Vagina (tissue), 2 donors: ENCODE measurements at places on chromosomes 1 and 21. TPM values are rescaled to one million over a fixed set of nuclear protein-coding genes. Genes with fewer than 3 reads are reported as not detected.

- no peak for DNase-seq
Measured at GRCh38 chr1:110675060-110675791, 486 bp upstream of the KCNA3 start.

DNA sequence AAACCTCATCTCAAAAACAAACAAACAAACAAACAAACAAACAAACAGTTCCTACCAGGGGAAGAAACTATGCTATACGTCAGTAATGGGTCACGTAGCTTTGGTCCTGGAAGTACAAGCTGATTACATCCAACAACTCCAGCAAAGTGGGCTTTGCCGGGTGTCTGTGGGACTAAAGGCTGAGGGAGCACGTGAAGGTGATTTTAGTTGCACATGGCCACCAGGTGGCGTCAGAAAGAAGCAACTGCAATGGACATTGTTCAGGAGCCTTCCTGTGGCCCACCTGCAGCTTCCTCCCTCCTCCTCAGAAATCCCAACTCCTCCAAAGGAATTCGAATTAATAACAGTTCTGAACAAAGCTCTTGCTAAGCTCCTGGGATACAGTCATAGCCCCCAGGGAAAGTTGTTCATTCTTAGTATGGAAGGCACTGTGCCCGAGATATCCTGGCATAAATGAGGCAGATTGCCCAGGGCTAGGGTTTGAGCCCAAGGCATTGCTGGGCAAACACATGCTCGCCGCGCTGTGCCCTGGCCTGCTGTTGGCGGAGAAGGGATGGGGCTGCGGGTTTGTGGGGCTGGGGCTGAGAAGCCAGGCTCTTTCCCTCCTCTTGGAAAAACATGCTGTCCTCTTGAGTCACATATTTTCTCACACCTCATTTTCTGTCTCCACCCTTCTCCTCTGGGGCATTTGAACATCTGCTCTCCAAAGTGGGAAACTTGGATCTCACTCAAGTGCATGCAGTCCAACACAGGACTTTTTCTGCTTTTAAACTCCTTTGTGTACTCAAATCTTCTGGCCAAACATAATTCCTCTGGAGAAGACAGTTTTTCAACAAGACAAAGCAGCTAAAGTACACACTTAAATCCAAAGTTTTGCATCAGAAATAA, 28.6 kb downstream of the AKNAD1 start:
- no peak for DNase-seq

DNA sequence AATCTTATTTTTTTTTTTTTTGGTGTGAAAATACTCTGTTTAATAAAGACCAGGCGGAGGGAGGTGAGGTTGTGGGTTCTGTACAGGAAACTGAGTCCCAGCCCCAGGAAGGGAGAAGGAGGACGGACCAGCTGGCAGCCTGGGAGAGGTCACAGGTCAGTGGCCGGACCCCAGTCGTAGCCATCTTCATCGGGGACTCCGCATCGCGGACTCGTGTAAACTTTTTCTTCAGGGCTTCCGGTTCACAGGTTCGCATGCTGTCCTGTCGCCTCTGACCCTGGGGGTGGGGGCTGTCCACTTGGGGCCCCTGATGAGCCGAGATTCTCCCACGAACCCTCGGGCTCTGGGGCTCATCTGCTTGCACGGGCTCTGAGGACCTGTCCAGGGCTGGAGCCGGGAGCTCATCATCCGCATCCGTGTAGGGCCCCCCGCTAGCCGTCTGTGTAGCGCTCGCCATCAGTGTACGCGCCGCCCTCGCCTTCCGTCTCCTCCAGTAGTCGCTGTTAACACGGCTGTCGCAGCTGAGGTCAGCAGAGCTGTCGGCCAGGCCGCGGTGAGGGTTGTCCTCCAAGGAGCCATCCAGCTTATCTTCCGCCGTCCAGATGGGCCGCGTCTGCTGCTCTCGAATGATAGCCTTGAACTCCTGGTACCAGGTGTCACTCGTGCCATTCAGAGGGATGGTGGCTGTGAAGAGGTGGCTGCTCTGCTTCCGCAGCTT, 975.7 kb upstream of the PRMT6 start:
- no peak for DNase-seq

GRCh38 chr1:198903621-198904020, 264.8 kb downstream of the PTPRC start:
- no peak for DNase-seq

DNA sequence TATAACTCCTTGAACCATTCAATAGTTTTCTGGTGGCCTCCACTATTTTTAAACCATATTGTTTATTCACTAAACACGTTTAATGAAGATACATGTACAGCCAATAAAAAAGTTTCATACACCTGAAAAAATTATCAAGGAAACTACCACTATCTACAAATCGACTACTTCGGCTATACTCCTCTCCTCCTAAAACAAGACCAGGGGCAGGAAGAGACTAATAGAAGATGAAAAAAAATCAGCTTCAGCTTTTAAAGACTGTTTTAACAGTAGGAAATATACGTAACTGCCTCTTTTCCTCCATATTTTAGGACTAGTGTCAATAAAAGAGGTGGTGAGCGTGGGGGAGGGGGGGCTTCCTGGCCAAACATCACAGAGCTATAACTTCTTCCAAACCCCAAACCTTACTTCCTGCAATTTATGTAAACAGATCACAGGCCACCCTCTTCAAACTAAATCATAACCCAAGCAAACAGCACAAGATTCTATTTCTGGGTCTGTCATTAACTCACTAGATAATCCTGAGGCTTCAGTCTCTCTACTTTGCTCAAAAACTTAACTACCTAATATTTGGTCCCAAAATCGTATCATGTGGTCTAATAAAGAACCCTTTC, 15.1 kb downstream of the FOXJ3 start:
- DNase-seq, result no peak

DNA sequence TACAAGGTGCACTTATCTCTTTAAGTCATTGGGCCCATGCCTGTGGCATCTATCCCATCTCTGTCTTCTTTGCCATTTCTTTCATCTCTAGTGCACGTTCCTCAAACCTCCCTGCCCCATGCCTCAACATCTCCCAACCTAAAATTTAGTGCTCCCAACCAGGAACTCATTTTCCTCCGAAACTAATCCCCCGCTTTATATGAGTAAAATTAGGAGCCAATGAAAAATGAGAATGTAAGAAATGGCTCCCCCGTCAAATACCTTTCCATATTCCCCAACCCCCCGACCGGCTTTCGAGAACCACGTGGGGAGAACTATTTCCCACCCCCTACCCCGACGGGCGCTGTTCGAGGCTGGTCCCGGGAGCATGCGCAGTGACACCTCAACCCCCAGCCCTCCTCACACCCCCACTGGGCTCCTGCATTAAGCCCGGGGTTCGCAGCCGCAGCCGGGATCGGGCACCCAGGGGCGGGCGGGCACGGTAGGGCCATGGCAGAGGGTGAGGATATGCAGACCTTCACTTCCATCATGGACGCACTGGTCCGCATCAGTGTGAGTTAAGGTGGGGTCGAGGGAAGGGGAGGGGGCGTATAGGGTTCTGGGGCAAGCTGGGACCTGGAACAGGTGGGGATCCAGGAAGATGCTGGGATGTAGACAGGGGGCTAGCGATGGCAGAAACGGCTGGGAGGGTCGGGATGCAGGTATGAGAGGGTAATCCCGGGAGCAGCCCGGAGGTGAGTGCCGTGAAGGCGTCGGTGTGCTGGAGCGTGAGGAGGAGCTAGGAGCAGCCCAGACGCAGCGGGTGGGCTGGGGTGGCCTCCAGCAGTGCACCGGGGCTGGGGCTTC, at the start of gene TRIM46:
TSS of gene TRIM46 (plus strand) at position 372 of the 846 bp plus-strand sequence. CDS start at position 490, 118 bp downstream.
- peak; percentile 91 for DNase-seq

DNA sequence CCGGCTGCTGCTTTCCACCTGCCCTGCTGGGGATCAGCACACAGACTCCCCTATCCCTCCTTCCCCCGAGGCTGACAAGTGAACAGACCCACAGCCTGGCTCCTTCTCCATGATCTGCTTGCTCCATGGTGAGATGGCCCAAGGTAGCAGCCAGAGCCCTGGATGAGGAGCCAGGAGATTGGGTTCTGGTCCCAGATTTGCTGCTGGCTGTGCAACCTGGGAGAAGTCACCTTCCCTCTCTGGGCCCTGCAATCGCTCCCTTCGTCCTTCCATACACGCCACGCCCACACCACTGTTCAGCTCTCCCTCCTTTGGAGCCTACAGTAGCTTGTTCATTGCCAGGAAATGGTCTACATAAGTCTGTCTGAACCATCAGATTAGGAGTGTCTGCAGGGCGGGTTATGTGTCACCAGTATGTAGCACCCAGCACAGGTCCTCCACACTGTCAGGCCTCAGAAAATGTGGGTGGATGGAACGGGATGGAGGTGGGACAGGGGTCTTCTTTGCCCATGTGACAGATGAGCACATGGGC, 9.2 kb upstream of the EPHA8 start:
- no peak for DNase-seq

GRCh38 chr1:244237445-244237844, 186.4 kb downstream of the ZBTB18 start:
- DNase-seq, result no peak

The NID1 gene
- 154 TPM for total RNA-seq

The GJB3 gene
- 24.6 TPM for total RNA-seq
